ENCODE measurements at places on chromosomes 7 and 10.
A peak's percentile ranks its signal among the peaks of the same experiment; 100 is the strongest.

- DNase-seq: no peak
Observed at GRCh38 chr7:84372712-84373111, 178.1 kb upstream of the SEMA3A start.

GRCh38 chr7:2100278-2101208, 132.2 kb downstream of the MAD1L1 start:
- DNase-seq: peak; percentile 49

DNA sequence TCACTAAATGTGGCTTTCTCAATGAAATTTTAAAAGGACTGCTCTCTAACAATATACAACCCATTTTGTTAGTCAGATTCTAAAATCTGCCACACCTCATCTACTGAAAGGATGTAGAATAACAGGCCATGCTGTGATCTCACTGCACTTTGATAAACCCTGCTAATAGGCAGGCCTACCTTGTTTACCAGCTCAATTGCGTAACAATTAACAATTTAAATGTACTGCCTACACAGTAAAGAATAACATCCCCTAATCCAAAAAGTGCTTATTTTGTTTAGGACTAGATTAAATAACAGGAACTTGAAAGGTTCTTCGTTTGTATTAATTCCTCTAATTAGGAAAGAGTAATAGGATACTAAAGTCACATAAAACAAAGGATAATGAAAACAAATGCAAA, 4.5 kb downstream of the SRI start:
- no peak for DNase-seq

- DNase-seq: no peak
Observed at GRCh38 chr10:110540031-110540430, 27.5 kb upstream of the SMC3 start.

DNA sequence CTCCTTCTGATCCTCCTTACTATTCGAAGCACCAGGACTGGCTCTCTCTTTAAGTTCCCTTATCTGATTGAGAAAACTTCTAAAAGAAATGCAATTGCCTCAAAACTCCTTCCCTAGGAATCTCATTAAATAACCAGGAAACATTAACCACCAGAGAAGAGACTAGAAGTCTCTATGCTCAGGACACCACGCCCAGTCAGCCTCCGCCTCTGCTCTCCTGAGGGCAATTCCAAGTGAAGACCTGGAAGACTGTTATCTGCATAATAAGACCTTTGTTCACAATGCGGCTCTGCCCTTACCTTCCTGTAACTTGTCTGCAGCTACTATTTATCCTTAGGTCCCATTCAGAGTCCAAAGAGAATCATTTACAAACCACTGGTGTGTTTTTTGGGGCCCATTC, 78.8 kb downstream of the ELMO1 start:
- no peak for DNase-seq

GRCh38 chr7:142910031-142910433, 23.5 kb downstream of the TRPV5 start:
- DNase-seq: no peak

DNA sequence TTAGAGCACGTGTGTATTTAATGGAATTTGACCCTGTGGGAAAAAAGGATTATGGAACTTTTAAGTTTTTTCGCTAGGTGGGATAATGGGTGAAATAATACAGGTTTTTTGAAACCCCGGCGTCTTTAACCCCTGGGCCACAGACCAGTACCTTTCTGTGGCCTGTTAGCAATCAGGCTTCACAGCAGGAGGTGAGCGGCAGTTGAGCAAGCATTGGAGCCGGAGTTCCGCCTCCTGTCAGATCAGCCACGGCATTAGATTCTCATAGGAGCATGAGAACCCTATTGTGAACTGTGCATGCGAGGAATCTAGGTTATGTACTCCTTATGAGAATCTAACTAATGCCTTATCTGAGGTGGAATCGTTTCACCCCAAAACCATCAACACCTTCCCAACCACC, 28.6 kb downstream of the WAC start:
- no peak for DNase-seq

DNA sequence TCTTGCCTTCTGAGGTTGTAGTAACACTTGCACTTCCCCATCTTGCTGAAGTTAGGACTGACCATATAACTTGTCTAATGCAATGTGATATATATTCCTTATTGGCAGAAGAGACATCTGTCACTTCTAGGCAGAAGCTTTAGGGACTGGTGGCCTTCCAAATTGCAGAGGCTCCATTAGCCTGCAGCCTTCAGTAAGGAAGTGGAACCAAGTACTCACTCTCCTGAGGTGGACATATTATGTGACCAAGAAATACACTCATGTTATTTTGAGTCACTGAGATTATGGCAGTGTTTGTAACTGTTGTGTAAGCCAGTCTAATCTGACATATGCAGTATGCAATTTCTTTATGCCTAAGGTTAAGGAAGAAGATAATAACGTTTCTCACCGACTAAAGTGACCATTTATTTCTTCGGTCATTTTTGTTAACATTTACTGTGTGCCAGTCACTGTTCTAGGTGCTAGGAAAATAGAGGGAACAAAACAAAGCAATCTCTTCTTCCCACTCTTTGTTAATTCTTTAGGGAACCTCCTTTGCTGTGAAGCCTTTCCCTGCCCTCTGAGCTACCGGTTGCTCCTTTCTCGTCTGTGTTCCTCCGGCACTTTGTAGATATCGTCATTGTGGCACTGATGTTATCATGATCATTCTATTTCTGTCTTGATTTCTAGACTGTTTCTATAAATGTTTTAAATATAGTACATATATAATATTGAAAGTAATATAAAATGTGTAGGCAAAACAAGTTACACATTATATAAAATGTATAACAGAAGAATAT, 52.9 kb upstream of the HBP1 start:
- no peak for DNase-seq

- no peak for DNase-seq
Observed at GRCh38 chr7:32765185-32765584, 126.4 kb downstream of the KBTBD2 start.

DNA sequence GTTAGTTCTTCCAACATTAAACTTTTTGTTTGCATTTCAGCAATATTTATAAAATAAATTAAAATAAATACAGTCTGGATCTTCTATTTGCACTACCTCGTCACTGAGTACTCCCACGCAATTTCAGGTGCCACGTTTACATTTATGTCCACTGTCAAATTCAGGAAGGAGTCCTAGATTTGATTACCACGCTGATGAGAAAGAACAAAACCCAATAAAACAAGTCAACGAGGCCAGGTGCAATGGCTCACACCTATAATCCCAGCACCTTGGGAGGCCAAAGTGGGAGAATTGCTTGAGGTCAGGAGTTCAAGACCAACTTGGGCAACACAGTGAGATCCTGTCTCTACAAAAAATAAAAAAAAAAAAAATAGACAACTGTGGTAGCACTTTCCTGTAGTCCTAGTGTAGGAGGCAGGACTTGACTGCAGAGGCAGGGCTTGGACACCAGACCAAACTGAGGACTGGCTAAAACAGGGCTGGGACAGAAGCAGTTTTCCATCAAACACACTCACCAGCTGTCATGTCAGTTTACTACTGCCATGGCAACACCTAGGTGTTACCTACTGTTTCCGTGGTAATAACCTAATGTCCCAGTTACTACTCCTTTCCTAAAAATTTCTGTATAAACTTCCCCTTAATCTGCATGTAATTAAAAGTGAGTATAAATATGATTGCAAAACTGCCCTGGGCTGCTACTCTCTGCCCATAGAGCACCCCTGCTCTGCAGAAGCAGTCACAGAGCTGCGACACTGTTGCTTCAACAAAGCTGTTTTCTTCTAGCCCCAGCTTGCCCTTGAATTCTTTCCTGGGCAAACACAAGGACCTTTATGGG, 341.7 kb downstream of the PARD3 start:
- DNase-seq: no peak

DNA sequence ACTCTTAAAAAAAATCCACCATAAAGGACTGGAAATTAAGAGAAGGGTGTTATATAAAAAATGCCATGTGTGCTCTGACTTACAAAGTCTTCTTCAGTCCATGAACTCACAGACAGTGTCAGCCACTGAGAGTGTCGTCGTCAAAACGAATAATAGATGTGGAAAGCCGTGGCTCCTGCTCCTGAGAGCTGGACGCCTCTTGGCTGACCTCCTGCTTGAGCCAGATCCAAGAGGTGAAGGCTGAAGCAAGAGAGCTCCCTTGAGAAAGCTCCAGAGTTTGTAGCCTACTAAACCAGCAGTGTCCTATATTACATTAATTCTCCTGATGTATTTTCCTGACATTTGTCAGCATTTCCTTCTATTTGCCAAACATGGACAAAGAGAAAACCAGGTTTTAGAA, 234.3 kb upstream of the C7orf33 start:
- no peak for DNase-seq

DNA sequence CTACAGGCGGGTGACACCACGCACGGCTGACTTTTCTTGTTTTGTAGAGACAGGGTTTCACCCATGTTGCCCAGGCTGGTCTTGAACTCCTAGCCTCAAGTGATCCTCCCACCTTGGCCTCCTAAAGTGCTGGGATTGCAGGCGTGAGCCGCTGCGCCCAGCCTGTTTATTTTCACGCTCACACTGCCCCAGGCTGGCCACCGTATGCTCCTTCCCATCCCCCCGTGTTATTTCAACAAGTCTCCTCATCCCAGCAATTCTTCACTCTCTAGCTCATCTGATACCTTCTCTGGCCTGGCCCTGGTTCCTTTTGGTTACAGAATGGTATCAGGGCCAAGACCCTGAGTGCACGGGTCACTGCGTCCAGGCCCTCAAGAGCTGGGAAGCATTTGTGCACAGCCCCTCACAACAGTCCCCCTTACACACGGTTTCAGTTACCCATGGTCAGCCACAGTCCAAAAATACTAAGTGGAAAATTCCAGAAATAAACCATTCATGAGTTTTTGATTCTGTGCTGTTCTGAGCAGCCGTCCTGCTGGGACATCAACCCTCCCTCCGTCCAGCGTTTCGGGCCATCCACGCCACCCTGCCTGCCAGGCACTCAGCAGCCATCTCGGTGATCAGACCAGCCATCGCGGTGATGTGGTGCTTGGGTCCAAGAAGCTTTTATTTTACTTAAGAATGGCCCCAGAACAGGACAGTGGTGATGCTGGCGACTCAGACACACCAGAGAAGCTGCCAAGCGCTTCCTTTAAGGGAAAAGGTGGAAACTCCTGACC, 8.9 kb downstream of the COX19 start:
- DNase-seq: no peak

DNA sequence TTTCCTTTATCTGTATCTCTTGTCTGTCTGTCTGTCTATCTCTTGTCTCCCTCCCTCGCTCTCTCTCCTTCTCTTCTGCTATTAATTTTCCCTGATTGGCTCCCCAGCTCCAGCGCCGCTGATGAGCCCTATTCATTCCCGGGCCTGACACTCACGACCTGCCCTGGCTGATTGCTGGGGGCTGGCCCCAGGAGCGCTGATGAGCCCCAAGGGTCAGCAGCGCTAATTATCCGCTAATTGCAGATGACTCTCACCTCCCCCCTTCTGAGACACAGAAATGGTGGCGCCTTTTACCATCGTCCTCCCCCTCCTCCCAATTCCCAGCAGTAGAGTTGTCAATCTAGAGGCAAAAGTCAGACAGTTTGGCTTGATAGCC, 1.3 kb upstream of the GBX1 start:
- DNase-seq: no peak

DNA sequence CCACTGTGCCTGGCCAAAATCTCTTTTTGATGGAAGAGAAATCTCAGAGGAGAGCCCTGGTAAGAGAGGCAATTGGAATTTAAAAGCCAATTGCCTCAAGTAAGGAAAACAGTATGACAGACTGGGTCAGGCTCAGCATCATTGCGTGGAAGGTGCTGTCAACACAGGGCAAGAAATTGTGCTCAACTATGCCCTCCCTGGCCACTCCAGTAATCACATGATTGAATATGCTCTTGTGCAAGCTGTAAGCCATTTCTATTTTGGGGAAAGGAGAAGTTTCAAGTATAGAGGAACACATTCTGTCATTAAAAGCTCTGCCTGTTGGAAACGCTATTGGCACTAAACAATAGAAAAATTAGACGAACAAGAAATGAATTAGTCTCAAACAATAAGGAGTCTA, 1127.7 kb downstream of the REEP3 start:
- DNase-seq: no peak

GRCh38 chr10:58396057-58396456, 10.8 kb downstream of the TFAM start:
- no peak for DNase-seq

DNA sequence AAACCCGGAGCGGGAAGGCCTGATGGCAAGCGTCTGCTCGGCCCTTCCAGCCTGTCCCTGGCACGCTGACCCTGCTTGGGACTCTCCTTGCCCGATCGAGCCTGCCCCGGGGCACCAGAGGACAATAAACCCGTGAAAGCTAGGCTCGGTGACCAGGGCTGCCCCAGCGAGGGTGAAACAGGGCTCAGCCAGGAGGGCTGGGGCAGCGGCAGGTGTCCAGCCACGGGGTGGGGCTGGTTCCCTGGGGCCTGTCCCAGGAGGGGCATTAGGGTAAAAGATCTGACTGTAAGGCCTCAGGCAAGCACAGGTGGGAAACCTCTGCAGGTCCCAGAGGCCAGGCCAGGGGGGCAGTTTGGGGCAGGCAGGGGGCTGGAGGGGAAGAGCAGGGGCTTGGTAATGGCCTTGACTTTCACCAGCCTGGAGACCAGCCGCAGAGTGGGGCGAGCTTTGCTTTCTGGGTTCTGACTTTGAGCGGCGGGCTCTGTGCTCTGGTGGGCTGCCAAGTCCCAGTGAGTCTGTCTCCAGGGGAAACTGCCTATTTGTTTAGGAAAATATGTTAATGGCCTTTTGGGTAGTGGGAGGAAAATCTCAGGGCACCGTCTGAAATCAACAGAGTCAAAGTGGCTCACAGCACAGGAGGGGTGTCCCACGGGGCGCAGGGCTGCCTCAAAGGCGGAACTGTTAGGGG, 68.2 kb upstream of the INPP5A start:
- DNase-seq: no peak
